ENCODE measurements at places on chromosomes 5 and 9.

GRCh38 chr9:124698265-124698664 is 72.8 kb downstream of the NR6A1 start:
- DNase-seq, result no peak

- no peak for DNase-seq
Measured at GRCh38 chr9:86328156-86328555, 26.1 kb downstream of the TUT7 start.

DNA sequence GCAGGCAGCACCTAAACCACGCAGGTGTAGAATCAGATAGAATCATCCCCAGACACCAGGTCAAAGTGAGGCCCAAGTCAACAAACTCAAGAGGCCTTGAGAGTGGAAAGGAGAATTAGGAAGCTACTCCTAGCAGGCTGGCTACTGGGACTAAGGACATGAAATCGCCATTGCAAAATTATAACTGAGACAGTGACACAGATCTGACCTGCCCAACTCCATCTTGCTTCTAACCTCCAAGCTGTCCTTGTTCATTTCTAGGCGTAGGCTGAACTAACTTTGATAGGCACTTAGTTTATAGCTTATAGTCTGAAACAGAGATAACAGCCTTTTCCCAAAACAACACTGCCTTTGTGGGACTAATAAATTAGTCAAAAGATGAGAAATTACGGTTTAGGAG is 52.8 kb downstream of the ACTL7B start:
- no peak for DNase-seq

DNA sequence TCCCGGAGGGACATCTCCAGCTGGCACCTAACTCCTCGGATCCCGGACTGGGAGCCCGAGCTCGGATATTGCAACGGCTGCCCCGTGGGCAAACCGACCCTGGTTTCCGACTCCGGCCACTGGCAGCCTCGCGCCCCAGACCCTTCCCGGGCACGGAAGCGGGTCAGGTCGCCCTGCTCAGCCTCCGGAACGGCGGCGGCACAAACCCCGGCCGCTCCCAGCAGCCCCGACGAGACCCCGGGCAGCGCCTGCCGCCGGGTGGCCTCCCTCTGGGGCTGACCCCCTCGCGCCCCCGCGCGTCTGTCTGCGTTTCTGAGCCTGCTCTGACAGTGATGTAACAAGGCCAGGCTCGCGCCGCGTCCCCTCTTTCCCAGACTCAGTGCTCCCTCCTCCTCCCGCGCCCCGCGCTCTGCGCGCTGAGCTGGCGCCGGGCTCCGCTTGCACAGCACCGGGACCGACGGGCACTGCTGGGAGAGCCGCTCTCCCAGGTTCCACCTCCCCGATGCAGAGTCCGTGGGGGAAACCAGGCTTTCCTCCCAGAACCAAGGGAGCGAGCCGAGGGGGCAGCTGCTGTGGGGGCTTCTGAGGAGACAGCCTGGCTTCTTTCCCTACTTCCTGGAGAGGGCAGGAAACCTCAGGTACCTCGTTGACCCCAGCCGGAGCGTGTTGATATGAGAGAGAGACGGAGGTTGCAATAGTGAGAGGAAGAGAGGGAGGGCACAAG is at the start of gene TMEM215:
TSS of gene TMEM215 (plus strand) at position 373 of the 724 bp plus-strand sequence. CDS start 644 bp downstream, outside the sequence.
- no peak for DNase-seq

DNA sequence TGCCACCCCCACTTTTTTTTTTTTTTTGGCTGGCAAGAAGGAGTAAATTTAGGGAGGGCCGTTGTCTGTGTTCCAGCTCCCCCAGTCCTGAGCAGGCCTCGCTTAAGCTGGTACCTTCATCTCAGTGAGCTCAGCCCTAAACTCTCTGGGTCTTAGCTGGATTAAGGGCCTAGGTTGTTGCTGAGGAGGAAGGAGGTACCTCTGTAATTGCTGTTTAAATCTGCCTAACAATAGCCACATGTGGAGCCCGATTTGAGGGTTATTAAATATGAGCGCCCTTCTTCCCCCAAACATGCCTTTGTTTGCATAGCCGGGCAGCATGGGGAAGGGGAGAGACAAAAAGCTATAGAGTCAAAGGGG is 179.0 kb upstream of the PITX1 start:
- DNase-seq, result no peak

- no peak for DNase-seq
Measured at GRCh38 chr5:16754601-16755000, 137.8 kb upstream of the RETREG1 start.

GRCh38 chr5:24788829-24789514 is 144.2 kb upstream of the CDH10 start:
- no peak for DNase-seq

- no peak for DNase-seq
Measured at GRCh38 chr5:34439601-34440000, 216.5 kb upstream of the RAI14 start.

Measured in cerebellar nuclear complex (tissue), 1 donor.